ENCODE measurements at places on chromosomes 2 and 18.

DNA sequence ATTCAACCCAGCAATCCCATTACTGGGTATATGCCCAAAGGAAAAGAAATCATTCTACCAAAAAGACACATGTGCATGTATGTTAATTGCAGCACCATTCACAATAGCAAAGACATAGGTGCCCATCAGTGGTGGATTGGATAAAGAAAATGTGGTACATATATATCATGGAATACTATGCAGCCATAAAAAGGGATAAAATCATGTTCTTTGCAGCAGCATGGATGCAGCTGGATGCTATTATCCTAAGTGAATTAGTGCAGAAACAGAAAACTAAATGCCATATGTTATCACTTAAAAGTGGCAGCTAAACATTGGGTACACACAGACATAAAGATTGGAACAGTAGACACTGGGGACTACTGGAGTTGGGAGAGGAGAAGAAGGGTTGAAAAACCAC lies 82.2 kb downstream of the MYO3B start:
- no peak for DNase-seq

DNA sequence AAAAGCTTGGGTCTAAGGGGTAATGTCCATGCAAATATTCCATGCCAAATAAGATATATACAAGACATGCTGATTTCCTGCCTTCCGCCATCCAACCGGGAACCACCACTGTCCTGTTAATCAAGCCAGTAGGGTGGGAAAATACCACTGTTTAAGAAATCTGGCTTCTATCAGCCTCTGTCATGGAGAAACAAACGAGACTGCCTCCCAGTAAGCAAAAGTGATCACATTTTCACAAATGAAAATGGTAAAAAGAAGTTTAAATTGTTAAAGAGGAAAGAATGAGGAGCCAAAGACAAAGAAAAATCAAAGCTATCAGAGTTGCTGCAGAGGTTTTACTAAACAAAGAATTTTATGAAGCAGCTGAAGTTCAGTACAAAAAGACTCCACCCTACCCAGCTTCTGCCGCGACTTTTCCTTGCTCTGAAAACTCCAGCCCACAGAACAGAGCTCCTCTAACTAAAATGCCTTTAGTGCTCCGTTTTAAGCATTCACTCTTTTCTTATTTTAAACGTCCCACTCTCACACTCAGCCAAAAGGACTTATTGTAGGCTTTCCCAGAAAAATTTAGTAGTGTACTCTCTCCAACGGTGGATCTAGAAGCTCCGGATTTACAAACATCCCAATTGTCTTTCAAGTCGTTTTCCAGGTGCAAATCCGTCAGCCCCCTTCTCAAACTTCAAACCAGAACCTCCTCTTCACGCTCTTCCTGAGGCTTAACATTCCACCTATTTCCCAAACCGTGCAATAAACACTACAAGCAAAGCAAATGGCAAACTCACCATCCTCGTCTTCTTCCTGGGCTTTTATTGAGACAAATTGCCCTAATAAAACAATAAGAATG lies 613 bp downstream of the COL5A2 start:
- DNase-seq, result no peak

DNA sequence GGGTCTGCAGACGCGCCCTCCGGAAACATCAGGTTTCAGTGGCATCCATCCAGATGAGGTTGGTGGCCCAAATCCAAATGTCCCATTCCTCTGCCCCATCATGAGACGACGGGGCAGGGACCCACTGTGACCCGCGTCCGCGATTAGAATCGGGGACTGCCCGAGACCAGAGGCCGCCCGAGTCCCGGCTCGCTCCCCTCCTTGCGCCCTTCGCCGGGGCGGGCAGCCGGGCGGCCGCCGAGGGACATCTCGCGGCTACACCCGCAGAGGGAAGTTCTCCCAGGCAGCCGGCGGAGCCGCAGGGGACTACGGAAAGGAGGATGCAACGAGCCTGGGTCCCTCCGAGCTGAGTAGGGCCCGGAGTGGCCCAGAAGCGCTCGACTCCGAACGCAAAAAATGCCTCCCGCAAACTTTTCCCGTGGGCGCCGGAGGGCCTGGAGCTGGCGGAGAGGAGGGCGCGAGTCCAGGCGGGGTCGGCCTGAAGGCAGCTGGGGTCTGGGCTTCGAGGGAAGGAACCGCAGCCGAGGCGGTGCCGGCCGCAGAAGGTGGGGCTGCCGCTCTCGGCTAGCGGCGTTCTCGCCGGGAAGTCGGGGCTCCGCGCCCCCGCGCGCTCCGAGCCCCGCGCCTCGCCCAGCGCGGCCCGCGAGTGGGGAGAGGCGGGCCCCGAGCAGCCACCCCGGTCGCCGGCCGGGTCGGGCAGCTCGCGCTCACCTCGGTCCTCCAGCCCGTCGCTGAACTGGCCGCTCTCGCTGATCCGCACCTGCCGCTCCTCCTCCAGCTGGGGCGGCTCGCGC lies 580 bp downstream of the TMEM163 start:
- peak; percentile 31 for DNase-seq

- no peak for DNase-seq
Measured at GRCh38 chr2:100397976-100398375, 19.5 kb downstream of the CHST10 start.

DNA sequence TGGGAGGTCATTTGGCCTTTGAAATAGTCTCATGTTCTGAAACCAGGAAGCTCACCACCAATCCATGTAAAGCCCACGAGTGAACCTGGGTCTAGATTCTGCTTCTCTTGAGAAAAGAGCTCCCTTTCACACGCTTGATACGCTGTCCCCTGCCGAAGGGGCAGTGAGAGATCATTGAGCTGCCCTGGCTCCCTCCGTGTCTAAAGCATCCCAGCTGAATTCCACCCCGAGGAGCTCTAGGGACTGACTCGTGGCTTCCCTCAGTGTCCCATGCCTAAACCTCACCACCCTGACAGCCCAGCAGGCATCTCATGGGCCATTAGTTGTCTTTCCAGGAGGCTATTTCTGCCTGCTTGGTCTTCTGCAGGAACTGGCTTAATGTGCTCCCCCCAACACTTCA lies 68.6 kb downstream of the COL6A3 start:
- no peak for DNase-seq

GRCh38 chr2:150410809-150411208 lies 76.7 kb downstream of the RND3 start:
- peak; percentile 15 for DNase-seq

GRCh38 chr2:39954346-39954745 lies 175.3 kb upstream of the THUMPD2 start:
- DNase-seq, result no peak

DNA sequence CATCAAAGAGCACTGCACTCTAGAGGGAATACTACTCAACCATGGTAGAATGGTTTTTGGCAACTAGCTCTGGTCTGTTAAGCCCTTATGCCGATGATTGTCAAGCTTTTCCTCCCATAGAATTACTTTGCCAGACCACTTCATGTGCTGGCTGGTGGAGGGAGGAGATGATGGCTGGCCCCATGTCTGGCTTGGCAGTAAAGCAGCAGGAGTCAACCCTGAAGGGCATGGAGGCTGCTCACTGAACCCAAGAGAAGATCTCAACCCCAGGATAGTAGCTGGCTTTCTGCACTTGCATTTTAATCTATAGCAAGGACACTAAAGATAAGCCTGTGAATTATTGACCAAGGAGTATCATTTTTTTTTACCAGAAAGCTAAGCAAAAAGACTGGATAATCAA lies 309.9 kb downstream of the PIEZO2 start:
- no peak for DNase-seq

GRCh38 chr2:169172151-169172735 lies 102.9 kb downstream of the DHRS9 start:
- no peak for DNase-seq

- DNase-seq, result no peak
Measured at GRCh38 chr18:56541793-56542192, 96.6 kb downstream of the TXNL1 start.

DNA sequence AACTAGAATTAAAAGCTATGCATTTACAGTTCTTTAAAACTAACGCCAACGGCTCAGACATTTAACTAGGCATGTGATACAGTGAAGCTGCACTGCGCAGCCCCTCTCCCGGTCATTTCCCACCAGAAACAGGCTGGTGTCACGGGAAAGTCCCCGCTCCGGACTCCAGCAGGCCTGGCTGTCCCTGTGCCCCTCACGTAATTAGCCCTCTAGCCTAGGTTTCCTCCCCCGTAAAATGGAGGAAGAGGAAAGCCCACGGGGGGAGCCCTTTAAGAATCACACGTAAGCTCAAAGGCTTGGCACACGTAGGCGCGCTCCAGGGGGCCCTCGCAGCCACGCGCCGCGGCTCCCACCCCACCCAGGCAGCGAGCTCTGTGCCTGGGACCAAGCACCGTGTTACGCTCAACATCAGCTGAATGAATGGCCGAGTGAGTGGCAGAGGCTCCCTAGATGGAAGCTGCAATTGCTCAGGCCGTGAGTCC lies 48.0 kb downstream of the KCNIP3 start:
- no peak for DNase-seq

DNA sequence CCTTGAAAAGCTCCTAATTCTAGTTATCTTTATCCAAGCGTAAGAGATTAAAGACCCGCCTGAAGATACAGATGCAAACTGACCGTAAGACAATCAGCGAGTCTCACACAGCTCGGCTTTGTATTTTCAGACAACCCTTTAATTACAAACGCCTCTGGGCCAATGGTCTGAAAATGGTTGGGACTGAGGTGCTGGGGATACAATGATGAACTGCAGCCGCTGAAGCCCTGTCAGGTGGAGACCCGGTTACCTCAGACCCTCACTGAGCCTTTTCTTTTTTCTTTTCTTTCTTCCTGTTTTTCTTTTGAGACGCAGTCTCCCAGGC lies 715 bp upstream of the CFAP36 start:
- DNase-seq, result no peak

- no peak for DNase-seq
Measured at GRCh38 chr2:202019689-202020450, 13.8 kb upstream of the FZD7 start.

- peak; percentile 65 for DNase-seq
Measured at GRCh38 chr2:120441744-120442471, 96.0 kb downstream of the INHBB start.

GRCh38 chr2:54054271-54054670 lies 61.1 kb upstream of the ACYP2 start:
- no peak for DNase-seq

DNA sequence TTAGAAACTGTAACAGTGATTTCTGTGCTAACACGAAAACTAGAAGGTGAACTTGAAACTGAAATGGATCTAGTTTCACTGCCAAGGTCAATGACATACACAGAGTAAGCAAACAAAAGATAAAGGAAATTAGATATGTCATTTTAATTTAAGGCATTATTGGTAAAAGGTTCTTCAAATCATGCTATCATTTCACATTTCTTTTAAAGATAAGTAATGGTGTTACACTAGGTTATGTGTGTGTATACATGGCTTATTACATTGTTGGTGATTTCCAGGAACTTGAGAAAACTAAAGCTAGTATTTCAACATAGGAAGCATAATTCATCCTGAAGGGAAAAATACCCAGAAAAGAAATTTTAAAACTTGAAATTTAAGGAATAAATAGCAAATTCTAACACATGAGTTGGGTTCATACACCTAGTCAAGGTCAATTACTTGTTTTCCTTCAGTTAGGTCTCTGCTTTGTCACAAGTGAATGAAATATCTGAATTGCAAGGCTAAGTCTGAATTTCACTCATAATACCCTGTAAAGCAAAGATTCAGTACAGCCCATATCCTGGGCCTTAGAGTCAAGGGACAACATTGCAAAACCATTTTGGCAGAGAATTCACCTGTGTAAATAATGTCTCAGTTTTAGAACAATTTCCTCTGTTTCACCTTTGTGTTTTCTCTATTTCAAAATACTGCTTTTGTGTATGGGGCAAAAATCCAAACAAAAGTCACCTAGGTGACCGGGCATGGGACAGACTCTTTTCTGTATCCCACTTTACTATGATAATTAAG lies 141.6 kb downstream of the SRBD1 start:
- DNase-seq, result peak; percentile 38

DNA sequence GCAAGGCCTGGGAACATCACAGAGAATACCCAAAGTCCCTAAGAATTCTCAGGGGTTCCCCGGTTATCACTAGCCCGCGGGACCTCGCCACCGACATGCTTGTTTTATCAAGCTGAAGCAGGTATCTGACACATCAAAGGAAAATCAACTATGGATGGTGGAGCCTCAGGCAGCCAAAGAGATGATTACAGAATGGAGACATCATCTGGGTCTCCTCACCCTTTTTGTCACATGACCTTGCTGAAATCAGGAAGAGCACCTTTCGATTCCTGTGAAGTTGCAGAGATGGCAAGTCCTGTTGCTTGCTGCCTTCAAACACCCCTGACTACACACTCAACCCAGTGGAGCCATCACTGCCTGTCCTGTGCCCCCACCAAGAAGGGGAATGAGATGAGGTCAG lies 19.2 kb upstream of the CAB39 start:
- DNase-seq, result no peak

- no peak for DNase-seq
Measured at GRCh38 chr2:220574038-220574437, 946.6 kb downstream of the SLC4A3 start.

DNA sequence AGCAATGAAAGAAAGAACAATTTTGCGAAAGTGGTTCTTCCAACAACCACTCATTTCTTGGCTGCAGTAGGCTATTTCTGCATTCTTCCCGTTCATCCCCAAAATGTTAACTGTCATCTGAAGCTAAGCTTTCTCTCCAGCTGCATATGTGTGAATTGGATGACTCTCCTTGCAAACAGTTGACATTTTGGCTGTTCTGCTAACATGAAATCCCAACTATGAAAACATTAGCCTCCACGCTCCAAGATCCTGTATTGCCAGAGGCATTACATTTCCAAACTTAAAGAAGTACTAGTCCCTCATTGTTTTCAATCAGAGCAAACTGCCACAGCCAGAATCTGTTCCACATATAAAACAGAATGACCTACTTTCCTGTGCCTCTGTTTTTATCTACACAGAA lies 88.5 kb downstream of the TGIF1 start:
- DNase-seq, result no peak

GRCh38 chr2:72754628-72755320 lies 71.1 kb downstream of the EXOC6B start:
- no peak for DNase-seq

GRCh38 chr2:26727641-26728561 lies 35.4 kb downstream of the KCNK3 start:
- DNase-seq, result no peak

GRCh38 chr2:111523009-111523408 lies 361.0 kb downstream of the ANAPC1 start:
- DNase-seq, result no peak

GRCh38 chr2:12862541-12862940 lies 145.8 kb downstream of the TRIB2 start:
- no peak for DNase-seq

DNA sequence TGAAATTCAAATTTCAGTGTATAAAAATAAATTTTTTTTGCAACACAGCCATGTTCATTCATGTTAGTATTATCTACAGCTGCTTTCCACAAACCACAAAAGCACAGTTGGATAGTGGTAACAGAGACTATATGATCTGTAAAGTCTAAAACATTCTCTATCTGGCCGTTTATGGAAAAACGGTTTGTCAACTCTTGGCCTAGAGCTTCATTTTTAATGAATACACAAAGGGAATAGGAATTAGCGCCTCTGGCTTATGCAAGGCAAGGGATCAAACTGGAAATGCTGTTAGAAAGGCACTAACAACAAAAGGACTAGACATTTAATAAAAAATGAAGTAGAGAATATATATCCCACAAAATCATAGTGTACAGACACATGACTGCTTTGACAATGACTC lies 211.9 kb downstream of the EXOC6B start:
- no peak for DNase-seq

All from Calu3 (cell line).